MV-4-11 (cell line): ENCODE measurements at places on chromosomes 7 and 10.
A peak's percentile ranks its signal among the peaks of the same experiment; 100 is the strongest.

GRCh38 chr7:22806752-22807151 lies 15.9 kb downstream of the TOMM7 start:
- no peak for DNase-seq

DNA sequence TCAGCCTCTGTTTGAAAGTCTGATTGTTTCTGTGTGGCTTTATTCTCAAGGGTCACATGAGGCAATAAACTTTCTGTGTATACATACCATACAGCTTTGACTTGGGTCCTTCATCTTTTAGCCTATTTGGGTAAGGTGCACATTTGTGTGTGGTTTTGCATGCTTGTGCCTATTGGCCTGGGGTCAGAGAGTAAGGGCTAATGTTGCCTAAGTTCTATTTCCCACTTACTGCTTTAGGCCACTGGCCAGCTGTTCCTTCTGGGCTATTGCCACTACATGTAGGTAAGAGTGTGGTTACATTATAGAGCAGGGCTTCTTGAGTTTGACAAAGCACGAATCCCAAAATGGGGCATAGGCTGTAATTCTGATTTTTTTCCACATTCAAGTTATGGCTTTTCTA lies 21.8 kb downstream of the BBIP1 start:
- no peak for DNase-seq

- no peak for DNase-seq
Measured at GRCh38 chr7:149048805-149049204, 20.5 kb upstream of the PDIA4 start.

DNA sequence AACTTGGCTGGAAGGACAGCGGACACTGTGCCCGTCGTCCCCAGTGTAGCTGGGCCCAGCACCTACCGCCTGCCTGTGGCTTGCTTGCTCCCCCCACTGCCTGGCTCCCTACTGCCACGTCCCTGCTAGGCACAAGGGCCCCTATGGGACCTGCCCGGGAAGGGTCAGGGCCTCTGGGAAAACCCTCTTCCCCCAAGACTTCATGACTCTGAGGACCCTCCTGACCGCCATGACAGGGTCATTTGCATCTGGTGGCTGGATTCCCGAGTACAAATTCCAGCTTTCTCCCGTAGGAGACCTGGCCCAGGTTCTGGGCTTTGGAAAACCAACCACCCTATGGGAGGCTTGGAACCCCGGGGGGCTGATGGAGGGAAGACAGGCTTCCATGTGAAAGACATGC lies 1.4 kb upstream of the MMD2 start:
- no peak for DNase-seq

DNA sequence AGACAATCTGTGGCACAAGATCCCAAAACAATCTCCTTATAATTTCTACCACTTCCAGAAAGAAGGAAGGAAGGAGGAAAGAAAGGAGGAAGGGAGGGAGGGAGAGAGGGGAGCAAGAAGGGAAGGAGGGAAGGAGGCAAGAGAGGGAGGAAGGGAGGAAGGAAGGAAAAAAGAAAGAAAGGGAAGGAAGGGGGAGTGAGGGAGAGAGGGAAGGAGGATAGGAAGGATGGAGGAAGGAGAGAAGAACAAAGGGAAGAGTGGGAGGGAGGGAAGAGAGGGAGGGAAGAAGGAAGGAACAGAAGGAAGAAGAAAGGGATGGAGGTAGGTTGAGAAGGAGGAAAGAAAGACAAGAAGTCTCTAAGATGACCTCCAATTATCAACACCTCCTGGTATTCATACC lies 185.5 kb upstream of the NFE2L3 start:
- no peak for DNase-seq

GRCh38 chr10:4003348-4003973 lies 218.5 kb upstream of the KLF6 start:
- no peak for DNase-seq

- DNase-seq: no peak
Measured at GRCh38 chr10:77045085-77045484, 592.5 kb downstream of the KCNMA1 start.

- DNase-seq: peak; percentile 61
Measured at GRCh38 chr10:132497063-132497680, 40.4 kb upstream of the INPP5A start.

DNA sequence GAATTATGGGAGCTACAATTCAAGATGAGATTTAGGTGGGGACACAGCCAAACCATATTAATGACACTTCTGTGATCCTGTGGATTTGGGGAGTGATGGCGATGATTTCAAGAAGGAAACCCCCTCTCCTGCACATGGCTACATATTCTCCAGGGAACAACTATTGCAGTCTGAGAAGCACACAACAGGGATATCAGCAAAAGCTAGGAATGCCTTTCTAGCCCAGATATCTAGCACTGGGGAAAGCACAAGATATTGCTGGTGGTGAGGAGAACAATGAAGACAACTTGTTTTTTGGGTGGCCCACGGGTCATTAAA lies 24.3 kb downstream of the EPDR1 start:
- no peak for DNase-seq

DNA sequence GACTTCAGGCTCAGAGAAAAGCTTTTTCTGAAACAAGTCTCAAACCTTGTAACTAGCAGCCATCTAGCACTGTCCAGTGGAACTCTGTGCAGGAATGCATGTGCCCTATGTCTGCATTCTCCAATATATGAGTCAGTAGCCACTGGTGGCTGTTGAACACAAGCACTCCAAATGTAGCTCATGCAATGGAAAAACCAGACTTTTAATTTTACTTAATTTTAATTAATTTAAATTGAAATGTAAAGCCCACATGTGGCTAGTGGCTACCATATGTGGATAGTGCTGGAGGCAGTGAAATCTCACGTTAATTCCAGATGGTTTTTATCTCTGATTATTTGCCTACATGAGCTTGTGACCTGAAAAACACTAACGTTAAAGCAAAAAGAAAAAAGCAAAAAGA lies 225.1 kb downstream of the GATA3 start:
- DNase-seq: no peak

DNA sequence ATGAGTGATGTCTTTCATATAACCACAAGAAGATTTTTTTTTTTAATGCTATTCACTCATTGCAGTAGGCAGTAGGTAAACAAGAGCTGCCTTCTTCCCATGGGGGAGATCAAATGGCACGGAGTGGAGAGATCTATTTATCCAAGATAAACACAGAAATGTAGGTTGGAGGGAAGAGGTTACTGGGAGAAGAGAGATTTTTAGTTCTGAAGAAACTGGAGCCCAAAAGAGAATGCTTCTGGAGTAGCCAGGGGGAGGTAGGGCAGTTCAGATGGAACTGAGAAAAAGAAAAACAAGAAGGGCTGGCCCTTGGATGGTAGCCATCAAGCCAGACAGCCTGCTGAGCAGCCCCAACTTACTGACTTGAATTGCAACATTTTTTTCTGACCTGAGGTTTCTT lies 270.1 kb upstream of the TPK1 start:
- DNase-seq: no peak

GRCh38 chr7:50682079-50682478 lies 100.6 kb downstream of the GRB10 start:
- DNase-seq: no peak

DNA sequence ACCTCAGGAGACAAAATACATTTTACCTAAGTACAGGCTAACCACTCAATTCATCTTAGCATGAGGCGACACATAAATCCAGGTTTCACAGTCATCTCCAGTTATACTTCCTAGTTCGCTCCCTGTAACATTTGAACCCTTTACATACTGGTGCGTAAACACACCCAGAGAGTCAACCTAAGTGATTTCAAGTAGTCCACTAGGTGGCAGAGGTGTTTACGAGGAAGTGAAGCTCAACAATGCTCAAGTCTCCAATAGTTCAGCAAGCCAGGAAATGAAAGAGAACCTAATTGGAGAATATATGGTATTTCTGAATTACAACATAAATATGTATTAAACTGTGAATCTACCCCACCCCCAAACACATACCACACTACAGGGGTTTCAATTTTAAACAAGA lies 76.3 kb upstream of the ABCB5 start:
- peak; percentile 15 for DNase-seq

- DNase-seq: no peak
Measured at GRCh38 chr10:26721561-26721960, 24.1 kb downstream of the PDSS1 start.

DNA sequence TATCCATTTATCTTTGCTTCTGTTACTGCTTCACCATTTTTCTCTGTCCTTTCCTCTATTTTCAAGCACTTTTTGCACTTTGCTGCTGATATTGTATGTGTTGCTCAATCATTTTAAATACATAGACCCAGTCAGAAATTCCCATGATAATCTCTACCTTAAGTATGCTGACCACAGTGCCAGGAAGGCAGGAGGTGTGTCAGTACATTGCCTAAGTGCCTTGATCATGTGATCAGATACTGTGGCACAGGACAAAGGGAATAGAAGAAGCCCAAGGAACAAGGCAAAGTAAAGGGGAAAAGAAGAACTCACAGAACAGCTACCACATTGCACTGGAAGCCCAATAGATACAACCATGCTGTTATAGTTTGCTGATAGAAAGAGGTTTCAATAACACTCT lies 53.7 kb upstream of the CD36 start:
- DNase-seq: no peak

- no peak for DNase-seq
Measured at GRCh38 chr10:43265799-43266721, 805 bp downstream of the RASGEF1A start.

GRCh38 chr7:36755484-36755883 lies 31.2 kb upstream of the AOAH start:
- no peak for DNase-seq

DNA sequence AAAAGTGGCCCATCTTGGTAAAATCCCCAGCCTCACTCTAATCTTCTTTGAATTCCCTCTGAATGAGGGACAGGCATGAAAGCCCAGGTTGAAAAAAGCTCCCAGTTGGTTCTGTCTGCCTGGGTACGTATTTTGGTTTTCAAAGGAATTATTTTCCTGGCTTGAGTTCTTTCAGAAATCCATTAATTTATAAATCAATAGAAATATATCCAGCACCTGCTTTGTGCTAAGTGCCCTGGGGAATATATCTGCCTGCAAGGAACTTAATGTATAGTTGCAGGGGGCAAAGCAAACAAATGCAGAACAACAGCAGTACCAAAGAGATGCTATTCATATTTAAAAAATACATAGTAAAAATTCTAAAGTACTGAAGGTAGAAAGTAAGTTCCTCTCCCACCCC lies 362.7 kb downstream of the REEP3 start:
- DNase-seq: no peak

DNA sequence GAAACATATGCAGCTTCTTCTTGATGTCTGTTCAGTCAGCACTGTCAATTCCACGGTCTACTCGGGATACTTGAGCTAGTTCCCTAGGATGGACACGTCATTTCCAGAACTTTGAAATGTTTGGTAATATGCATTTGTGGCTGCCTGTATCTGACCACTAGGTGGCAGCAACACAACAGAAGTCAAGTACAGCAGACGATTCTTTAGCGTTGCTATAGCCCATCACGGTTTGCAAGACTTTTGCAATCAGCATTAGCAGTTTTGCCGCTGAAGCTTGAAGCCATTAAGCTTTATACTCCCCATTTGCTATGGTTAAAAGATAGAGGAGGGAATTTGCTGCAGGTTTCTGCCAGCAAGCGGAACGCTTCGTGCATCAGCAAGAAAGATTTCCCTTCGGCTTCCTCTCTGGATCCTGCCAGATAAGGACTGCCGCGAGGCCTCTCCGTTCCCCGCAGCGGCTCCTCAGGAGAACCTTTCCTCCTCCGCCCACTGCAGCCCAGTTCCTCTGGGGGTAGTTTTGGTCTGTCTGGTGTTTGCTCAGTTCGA lies 63.5 kb downstream of the ABCC2 start:
- peak; percentile 87 for DNase-seq

DNA sequence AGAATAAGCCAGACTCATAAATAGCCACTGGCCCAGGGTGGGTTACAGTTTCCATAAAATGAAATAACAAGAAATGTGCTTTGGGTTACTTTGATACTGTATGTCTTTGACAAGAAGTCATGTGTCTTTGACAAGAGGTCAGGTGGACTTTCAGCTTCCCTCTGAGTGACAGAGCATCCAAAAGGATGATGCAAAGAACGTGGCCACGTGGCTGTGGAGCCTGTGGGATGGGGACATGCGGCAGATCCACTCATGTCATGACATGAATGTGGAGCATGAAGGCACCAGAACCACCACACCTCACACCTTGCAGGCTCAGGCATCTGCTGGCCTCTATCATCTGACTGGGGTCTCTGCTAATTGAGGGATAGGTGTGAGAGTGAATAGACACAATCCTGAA lies 37.1 kb upstream of the CUX1 start:
- no peak for DNase-seq

GRCh38 chr7:103944230-103944900 lies 45.1 kb downstream of the RELN start:
- no peak for DNase-seq

GRCh38 chr10:62719061-62719460 lies 85.5 kb upstream of the ADO start:
- DNase-seq: peak; percentile 41

DNA sequence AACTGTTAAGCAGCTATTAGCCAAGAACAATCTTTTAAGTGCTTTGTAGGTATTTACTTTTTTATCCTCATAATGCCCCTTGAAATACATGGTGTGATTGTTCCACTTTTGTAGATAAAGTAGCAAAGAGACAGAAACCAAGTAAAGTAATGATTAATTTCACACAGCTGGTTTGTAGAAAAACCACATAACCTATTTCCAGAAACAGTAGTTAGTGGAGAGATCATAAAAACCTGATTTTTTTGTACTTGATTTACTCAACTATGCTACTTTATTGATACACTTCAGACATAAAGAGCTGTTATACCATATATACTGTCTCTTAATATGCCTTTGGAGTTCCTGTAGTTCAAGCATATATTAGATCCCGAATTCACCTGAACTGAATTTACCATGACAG lies 118.4 kb downstream of the SEMA3A start:
- no peak for DNase-seq

DNA sequence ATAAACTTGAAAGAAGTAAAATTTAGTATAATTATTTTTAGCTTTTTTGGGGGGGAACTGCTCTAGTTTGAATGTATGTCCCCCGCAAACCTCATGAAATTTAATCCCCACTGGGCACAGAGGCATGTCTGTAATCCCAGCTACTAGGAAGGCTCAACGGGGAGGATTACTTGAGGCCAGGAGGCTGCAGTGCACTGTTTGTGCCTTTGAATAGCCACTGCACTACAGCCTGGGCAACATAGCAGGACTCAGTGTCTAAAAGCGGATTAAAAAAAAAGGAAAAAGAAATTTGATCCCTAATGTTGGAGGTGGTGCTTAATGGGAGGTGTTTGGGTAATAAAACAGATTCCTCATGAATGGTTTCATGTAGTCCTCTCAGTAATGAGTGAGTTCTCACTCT lies 43.1 kb upstream of the PHF14 start:
- peak; percentile 40 for DNase-seq

DNA sequence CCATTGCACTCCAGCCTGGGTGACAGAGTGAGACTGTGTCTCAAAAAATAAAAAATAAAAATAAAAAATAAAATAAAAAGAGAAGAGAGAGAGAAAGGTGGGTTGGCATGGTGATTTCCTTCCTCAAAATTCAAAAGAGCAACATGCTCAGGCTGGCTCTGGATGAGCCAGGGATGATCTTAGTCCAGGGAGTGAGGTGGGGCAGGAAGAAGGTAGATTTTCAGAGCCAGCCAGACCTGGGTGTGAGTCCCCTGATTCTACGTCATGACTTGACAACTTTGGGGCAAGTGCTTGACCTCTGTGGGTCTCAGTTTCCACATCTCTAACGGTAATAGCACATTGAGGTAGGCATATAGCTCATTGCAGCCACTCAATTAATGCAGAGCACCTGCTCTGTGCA lies 109.4 kb upstream of the CTBP2 start:
- no peak for DNase-seq

- peak; percentile 89 for DNase-seq
Measured at GRCh38 chr10:61992671-61993668, 91.5 kb downstream of the ARID5B start.

- DNase-seq: no peak
Measured at GRCh38 chr7:158662610-158663427, 41.8 kb downstream of the NCAPG2 start.
